Fibroblast of skin of right quadriceps (primary cell): ENCODE measurements at places on chromosomes 6 and 20.

DNA sequence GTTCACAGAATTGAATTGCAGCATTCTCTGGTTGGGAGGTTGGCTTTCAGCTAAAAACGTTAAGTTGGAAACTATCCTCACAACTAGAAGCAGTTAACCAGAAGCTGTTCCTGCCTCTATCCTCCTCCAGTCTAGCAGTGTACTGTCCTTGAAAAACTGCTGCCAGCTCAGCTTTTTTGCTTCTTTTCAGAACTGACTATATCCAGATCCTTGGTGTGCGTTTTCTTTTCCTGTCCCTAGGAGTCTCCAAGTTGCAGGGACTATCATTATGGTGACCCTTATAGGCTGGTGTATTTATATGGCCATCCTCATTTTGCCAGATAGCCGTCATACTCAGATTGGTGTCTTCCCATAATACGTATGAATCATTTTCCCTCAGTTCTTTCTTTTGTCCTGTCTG is 5.5 kb downstream of the ITCH start:
- no peak for DNase-seq

GRCh38 chr6:106145741-106146227 is 59.6 kb downstream of the PRDM1 start:
- DNase-seq: no peak

GRCh38 chr20:18987781-18988360 is 174.3 kb downstream of the SCP2D1 start:
- no peak for DNase-seq

GRCh38 chr6:146301764-146302163 is 241.9 kb upstream of the RAB32 start:
- DNase-seq: no peak

DNA sequence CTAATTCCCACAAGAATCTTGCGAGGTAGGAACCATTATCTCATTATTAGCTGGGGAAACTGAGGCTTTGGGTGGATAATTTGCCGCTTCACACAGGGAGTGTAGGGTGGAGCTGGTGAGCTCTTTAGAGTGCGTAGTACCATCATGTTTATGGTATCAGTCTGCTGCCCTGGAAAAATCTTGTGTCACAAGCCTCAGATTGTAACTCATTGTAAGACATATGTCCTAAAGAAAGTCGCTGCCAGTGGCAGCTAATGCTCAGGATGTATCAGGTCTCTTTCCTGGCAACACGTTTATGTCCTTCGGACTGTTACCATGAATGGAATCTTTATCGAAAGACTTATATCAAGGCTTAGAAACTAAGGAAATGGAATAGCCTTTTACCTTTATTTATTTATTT is 1.9 kb downstream of the ZFAND3 start:
- no peak for DNase-seq

DNA sequence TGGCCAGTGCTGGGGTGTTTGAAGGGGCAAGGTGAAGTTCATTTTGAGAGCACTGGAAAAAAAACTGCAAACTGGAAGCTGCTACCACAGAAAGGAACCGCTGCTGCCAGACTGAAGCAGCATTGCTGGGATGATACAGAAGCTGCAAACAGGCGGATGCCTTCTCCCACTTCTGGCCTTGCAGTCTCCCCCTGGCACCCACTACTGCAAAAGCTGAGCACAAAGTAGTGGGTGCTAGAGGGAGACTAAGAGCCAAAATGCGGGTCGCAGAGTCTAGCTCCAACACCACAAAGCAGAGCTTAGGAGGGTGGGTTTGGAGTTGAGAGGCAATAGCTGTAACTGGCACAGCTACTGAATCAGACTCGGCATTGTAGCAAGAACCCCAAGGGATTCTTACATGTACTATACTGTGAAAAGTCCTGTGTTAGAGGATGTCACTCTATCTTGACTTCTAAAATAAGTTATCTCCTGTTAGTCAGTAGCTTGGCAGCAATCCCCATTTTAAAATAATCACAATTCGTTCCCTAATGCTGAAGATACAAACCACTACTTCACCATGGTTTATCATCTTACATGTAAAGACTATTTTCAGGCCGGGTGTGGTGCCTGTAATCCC is 44.0 kb upstream of the COL21A1 start:
- no peak for DNase-seq

DNA sequence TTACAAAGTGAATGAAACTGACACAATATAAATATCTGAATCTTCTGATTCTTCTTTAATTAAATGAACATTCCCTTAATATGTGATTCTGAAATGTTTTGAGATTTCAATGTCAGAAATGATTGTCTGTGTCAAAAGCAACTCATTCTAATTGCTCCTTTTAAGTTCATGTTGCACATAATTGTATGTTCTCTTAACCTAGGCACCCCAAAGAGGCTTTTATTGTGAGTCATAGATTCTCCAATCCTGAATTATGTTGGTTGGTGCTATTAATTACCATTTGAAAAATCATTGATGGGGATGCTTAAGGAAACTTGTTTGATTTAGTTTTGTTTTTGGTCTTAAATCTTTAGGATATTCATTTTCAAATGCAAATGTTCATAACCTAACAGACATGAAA is 829.7 kb upstream of the CITED2 start:
- DNase-seq: no peak

DNA sequence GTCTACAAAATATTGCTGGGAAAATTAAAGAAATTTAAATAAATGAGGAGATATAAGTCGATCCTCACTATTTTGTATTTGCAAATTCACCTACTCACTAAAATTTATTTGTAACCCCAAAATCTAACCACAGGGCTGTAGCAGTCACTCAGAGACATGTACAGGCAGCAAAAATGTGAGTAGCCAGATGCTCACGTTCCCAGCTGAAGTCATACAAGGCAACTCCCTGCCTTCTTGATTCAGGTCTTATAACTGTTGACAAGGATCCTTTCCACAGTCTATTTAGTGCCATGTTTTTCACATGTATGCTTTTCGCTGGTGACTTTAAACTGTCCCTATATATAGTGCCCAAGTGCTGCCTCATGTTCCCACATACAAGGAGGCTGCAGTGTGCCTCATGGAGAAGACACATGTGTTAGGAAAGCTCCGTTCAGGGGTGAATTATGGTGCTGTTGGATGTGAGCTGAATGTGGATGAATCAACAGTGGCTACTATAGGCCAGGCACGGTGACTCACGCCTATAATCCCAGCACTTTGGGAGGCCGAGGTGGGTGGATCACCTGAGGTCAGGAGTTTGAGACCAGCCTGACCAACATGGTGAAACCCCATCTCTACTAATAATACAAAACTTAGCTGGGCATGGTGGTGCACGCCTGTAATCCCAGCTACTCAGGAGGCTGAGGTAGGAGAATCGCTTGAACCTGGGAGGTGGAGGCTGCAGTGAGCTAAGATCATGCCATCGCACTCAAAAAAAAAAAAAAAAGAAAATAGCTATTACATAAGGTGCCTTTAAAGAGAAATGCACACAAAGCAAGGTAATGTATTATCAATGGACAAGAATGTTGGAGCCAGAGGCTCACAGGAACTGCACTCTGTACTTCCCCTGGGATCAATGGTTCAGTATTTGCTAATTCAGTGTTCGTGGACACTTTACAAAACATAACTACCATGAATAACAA is 55.3 kb downstream of the STK35 start:
- no peak for DNase-seq

DNA sequence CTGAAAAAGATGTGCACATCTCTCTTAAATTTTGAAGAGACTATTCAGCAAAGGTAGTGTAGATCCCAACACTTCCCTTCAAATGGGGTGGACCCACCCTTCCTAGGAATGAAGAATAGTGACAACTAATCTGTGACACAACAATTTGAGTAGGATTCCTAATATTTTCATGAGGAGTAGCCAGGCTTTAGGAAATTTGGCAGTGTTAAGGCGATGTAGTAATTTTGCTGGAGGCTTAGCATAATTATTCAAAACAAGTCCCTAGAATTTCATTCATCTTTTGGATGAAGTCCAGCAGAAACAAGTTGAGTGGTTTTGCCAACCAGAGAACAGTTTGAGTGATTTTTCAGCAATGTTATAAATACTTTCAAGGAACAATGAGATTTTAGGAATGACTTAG is 52.4 kb downstream of the ELOVL4 start:
- peak; percentile 10 for DNase-seq

GRCh38 chr6:109440331-109441068 is at the start of the genes PPIL6 and SMPD2:
Gene PPIL6, minus strand, starts transcription at chr6:109440628. Its CDS starts 38 bp downstream, at chr6:109440590.
Gene SMPD2, plus strand, starts transcription at chr6:109440724. Its CDS starts 398 bp downstream, at chr6:109441122.
- DNase-seq: peak; percentile 91

- DNase-seq: no peak
These were observed 14.2 kb downstream of the MMP24OS start for GRCh38 chr20:35263532-35264341.

DNA sequence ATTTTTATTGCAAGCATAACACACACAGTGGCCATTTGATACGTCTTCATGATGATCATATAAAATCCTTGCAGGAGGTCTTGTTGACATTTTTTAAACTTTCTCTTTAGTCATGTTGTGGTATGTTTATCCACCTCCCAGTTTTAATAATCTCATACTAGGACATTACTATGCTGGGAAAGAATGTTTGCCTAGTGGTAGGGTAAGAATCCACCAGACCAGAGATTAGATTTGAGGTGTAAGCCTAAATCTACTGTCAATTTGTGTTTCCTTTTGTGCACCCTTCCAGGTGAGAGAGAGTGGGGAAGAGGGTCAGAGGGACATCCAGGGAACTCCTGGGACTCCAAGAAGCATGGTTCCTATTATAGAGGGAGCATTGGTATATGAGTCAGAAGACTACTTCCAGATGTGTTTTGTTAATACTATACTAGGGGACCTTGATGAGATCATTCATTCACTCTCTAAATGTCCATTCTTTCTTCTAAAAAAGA is 298.3 kb upstream of the SASH1 start:
- DNase-seq: peak; percentile 82

- DNase-seq: peak; percentile 58
These were observed 66.4 kb downstream of the LY86 start for GRCh38 chr6:6654599-6655575.

- peak; percentile 29 for DNase-seq
These were observed 80.6 kb downstream of the IRAK1BP1 start for GRCh38 chr6:78947962-78948361.

DNA sequence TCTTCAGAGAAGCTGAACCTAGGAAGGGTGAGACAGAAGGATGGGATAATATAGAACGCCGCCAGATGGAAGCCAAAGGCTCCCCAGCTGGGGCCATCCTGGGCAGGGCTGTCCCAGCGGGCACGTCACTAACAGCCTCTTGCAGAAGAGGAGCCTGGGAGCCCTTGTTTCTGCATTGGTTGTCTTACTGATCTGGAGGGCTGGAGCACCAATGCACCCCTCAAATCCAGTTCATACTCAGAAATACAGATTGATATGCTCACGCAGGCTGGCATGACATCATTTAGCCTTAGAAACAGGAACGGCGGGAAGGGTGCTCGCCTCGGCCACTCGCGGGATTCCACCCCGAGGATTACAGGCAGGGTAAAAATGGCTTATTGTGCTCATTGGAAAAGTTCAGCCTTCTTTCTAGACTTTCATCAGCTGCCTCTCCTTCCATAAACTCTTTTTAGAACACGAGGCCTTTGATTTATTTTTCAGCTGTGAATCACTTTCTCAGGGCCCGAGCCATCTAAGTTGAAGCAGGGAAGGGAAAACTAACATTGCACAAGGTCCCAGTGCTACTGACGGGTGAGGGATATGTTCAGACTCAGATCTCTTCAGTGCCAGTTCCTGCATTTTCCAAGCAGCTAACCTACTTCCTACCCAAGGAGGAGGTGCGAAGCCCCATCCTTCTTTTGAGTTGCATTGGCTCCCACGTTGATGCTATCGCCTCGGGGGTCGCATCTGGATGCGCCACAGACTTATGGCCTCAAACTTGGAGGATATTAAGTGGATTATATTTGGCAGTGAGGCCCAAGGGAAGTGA is 82.3 kb downstream of the GMPR start:
- DNase-seq: peak; percentile 75

GRCh38 chr6:110085285-110085684 is 94.2 kb downstream of the WASF1 start:
- DNase-seq: no peak

- DNase-seq: peak; percentile 21
These were observed 200.9 kb upstream of the EYA4 start for GRCh38 chr6:133040094-133040802.
